ENCODE measurements at places on chromosomes 6 and 20.

- no peak for DNase-seq
Observed at GRCh38 chr20:47778398-47779354, 6.6 kb downstream of the SULF2 start.

GRCh38 chr6:106138151-106138550 is 52.0 kb downstream of the PRDM1 start:
- no peak for DNase-seq

- DNase-seq = no peak
Observed at GRCh38 chr6:108883172-108883571, 35.0 kb downstream of the ARMC2 start.

DNA sequence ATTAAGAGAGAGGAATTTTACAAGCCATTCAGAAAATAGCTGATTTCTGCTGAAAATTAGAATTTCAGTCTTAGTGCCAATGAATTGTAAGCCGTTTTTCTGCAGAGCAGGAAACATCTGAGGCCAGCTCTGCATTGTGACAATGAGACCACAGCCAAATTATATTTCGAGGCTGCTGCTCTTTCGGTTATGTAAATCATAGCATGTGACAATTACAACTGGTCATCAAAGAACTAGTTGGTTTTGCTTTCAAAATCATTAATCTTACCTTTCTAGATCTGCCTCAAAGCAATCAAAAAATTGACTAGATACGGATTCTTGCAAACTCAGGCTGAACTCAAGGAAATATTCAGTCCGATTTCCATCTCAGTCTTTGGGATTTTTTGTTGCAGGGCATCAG is 33.4 kb upstream of the INSM1 start:
- DNase-seq = no peak

DNA sequence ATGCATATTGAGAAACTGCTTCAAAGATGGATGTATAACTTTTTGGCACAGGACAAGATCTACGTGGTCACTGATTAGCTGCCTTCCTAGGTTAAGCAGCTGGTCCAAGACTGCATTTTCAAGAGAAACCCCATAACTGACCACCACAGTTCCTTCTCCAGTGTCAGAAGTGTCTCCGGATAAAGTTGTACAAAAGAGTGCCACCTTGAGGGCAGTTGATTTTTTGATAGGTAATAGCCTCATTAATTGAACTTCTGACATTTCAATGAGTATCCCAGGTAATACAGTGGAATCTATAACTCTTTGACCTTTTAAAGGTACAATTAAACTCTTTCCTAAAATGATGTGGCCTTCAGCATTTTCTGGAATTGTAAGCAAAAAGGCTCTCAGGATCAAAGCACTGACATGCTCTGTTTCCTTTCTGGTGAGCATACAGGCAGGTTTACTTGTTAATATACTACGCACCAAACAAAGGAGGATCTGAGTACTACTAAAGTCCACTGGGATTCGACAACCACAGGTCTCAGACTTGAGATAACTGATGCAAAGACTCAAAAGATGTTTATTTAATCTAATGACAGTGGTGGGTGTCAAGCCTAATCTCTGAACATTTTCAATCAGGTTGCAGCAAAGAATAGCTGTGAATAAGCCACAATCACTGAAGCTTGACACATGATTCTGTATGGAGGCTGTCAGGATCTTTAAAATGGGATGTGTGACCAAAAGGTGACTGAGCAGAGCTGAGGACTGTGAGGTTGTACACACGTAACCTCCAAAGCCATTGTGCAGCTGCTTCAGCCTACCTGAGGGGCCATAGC is 21.2 kb downstream of the MKKS start:
- no peak for DNase-seq

DNA sequence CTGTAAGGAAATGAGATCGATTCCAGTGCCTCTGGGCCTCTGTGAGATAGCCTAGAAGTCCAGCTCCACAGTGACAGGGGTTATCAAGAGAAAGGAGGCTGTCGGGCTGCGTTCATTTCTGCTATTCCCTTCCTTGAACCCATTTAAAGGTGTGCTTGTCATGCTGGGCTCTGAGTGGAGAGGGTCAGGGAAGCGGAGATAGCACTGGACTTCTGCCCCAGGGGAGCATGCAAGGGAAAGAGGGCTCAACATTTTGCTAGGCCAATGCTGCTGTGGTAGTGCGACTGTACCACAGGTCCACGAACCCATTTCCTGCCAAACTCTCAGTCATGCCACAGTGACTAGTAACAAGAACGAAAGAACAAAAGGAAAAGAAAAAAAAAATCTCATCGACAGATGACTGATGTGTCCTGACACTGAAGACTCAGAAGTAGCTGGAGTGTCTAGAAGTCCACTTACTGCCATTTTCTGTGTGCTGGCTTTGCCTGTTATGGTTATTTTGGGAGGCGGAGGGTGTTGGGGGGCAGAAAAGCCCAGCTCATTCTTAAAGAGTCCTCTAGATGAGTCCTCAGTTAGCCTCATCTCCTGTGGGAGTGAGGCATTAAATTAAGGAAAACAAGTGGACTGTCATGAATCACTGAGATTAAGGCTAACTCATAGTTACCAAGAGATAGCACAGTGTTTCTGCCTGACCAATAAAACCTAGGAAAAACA is 8.1 kb downstream of the NEDD9 start:
- DNase-seq = no peak

DNA sequence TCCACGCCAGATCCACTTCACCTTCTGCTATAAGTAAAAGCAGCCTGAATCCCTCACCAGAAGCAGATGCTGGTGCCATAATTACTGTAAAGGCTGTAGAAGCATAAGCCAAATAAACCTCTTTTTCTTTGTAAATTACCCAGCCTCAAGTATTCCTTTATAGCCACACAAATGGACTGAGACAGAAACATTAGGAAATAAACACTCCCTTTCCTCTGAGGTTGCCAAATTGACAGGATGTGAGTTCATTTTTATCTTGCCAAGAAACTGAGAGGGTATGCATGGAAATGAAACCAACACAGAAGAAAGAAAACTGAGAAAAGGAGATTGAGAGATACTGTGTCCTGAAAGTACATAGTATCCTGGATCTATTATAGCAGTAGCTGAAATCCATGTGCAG is 481.2 kb downstream of the HAO1 start:
- DNase-seq = no peak

- DNase-seq = no peak
Observed at GRCh38 chr20:53343448-53343847, 250.2 kb downstream of the ZNF217 start.

DNA sequence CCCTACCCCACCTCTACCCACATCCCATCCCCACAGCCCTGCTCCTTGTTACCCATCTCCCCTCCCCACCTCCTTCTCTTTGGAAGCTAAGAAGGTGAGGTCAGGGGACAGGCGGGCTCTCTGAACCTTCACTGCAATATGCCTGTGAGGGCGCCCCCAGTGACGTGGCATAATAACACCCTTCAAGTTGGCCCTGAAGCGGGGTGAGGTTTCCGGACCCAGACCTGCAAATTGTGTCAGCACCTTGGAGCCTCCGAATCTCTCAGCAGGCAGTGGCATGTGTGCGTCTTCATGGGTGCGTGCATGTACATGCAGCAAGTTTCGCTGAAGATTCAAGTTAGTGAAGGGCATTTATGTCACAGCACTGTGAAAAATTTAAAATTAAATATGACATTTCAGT is 114.6 kb downstream of the SOBP start:
- DNase-seq = no peak

GRCh38 chr6:20433929-20434328 is 32.2 kb downstream of the E2F3 start:
- DNase-seq = no peak

DNA sequence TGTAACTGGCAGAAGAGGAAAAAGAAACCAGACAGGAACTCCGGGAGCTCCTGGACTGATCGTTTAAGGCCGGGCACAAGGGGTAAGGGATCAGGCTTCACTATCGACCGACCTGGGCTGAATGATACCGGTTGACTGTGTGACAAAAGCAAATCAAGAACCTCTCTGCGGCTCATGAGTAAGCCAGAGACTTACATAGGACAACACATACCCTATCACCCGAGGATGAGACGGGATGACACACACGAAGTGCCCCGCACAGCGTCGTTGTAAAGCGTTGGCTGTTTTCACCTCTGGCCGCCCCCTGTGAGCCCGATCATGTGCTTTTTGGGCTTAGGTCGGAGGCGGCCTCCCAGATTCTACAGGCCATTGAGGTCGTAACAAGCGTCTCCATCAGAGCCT is 695 bp upstream of the TGIF2 start:
- DNase-seq = no peak

DNA sequence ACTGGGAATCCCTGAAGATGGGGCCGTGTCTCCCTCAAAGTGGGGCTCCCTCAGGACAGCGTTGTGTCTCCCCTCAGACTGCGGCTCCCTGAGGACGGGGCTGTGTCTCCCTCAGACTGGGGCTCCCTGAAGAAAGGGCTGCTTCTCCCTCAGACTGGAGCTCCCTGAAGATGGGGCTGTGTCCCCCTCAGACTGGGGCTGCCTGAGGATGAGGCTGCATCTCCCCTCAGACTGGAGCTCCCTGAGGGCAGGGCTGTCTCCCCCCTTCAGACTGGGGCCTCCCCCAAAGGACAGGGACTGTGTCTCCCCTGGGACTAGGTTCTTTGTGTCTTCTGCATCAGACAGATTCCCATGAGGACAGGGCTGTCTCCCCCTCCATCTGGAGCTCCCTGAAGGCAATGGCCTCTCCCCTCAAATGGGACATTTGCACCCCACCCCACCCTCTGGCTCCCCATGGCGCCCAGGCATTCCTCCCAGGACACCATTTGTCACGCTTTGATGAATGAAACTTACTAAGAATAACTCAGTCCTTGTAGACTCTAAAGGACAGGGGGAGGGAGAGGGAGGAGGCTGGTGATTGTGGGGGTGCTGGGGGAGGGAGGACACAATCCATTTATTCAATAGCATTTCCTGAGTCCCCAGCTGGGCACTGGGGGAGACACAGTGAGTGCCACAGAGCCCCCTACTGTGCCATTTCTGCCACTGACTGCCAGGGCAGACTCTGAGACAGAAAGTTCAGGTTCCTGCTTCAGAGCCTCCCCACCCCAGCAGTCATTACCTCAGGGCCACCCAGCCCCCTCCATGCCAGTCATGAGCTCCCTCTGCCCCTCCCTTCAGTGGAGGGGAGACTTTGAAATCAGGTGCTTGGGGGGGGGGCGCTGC is 122.4 kb downstream of the MRPL14 start:
- no peak for DNase-seq

DNA sequence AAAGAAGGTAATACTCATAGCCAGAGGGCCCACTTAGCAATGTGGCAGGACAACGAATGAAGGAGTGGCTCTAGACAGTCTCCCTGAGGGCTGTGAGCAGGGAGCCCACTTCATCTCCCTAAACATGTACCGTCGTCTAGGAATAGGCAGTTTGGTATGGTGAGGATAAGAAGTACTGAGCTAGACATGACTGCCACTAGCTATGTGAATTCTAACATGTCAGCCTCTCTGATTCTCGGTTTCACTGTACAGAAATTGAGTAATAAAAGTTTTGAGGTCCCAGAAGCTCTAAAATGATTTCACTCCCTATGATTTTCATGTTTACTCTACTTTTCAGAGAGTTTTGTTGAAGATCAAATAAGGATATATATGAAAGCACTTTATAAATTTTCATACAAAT is 107.1 kb downstream of the AHI1 start:
- DNase-seq = no peak

DNA sequence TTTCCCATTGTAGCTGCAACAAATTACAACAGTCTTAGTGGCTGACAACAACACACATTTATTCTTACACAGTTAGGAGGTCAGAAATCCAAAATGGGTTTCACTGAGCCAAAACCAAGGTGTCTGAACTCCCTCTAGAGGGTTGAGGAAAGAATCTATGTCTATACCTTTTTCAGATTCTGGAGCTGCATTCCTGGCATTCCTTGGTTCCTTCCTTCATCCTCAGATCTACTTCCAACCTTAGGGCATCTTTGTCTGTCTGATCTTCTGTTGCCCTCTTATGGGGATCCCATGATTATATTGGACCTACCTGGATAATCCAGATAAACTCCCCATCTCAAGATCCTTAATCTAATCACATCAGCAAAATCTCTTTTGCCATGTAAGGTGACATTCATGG is 540.9 kb upstream of the MAP3K7 start:
- DNase-seq = no peak

DNA sequence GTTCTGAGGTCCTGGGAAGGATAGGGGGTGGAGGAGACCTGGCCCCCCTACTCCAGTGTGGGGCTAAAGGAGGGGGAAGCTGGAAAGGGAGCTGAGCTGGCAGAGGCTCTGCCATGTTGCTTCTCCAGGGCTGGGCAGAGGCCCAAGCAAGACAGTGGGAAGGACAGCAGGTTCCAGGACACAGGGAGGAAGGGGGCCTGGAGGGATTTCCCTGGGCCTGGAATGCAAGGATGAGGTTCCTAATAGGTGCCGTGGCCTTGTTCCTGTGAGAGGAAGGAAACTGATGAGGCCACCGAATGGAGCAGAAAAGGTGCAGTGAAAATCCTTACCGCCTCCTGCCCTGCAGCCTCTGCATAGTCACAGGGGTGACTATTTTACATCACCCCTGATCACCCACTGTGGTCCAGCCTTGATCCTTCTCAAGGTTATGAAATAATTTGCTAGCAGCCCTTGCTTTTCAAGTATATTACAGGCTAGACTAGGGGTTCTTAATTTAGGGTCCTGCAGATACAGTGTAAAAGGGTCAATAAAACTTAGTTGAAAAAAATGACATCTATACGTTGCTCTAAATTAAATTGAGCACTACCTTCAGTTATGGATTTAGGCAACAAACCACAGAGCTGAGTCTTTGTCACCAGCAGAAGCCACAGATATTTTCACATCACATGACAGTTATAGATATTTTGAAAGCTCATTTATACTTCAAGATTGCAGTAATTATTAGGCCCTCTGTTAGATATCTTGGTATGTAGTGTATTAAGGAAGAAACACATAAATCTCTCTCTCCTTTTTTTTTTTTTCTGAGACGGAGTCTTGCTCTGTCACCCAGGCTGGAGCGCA is 45.7 kb upstream of the RNF24 start:
- DNase-seq = no peak

DNA sequence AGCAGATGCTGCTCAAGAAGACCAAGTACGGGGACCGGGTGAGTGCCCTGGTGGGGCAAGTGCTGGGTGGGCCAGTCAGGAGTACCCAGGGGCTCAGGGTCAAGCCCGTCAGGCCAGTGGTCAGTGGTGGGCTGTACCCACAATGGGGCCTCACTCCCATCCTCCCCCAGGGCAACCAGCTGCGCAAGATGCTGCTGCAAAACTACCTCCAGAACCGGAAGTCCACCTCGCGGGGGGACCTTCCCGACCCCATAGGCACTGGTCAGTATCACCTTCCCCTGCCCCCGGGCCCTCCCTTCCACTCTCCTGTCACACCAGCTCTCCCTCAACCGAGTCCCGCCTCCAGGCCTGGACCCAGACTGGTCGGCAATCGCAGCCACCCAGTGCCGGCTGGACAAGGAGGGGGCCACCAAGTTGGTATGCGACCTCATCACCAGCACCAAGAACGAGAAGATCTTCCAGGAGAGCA is 27.0 kb downstream of the UQCC2 start:
- DNase-seq = no peak

- no peak for DNase-seq
Observed at GRCh38 chr20:58056021-58056591, 172.3 kb downstream of the ANKRD60 start.

GRCh38 chr6:10271982-10272381 is 142.9 kb downstream of the TFAP2A start:
- no peak for DNase-seq
